Nucleus accumbens (tissue), 56 donors: ENCODE measurements at places on chromosomes 3 and 15.

GRCh38 chr15:69508659-69509058 is 56.0 kb downstream of the RPLP1 start:
- no peak for DNase-seq

- DNase-seq = no peak
These were observed 63.1 kb downstream of the VGLL4 start for GRCh38 chr3:11580645-11581044.

GRCh38 chr3:27596334-27596841 is 112.2 kb upstream of the SLC4A7 start:
- DNase-seq = no peak

- no peak for DNase-seq
These were observed 45.6 kb downstream of the BCL2L10 start for GRCh38 chr15:52066842-52067544.

DNA sequence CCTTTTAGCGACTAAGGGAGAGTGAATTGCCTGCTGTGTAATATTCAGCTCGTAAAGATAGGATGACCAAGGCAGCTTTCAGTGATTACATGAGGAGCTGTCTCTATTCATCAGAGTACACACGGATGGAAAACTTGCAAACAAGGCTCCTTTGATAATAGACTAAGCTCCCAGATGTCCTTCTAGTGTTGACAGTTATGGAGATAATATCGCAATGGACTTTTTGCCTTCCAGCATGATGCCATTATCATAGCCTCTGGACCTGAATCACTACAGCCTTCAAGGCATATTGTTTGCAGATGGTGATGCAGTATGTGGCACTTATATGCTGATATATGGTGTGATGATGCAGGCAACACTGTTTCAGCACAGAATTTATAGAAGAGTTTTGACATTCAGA is 93.9 kb downstream of the ECT2 start:
- DNase-seq = no peak

DNA sequence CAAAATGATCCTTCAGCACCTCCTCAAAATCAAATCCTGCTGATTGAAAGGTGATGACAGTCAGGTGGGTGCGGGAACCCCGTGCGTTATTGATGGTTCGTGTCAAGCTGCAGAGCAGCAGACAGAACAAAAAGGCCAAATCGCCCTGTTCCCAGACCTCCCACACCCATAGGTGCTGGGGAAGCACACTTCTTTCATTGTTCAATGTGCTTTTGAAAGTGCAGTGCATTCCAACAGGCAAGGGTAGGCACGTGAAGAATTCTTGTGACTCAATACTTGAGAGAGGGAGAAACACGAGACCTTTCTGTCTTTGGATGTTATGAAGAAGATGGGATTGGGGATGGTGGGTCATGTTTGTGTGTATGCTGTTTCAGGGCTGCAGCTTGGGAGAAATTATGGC is 514.0 kb downstream of the MCTP2 start:
- DNase-seq = no peak

GRCh38 chr3:128307781-128308469 is 154.6 kb downstream of the EEFSEC start:
- DNase-seq = no peak

DNA sequence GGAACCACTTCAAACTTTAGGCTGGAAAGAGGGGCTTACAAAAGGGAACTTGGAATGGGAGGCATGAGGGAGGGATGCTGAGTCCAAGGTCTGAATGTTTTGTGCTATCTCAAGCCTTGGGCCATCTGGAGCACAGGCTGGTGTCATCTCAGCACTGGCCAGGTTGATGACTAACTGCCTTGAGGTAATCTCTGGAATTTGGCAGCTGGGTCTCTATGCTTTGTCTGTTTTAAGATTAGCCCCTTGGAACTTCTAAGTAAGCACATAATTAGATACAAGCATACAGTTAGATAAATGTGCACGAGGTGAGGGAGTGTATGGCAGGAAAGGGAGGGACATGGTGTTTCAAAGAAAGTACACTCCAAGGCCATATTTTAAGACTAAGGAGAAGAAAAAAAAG is 252.4 kb upstream of the CCDC54 start:
- no peak for DNase-seq
